ENCODE measurements at places on chromosomes 1 and 21.

DNA sequence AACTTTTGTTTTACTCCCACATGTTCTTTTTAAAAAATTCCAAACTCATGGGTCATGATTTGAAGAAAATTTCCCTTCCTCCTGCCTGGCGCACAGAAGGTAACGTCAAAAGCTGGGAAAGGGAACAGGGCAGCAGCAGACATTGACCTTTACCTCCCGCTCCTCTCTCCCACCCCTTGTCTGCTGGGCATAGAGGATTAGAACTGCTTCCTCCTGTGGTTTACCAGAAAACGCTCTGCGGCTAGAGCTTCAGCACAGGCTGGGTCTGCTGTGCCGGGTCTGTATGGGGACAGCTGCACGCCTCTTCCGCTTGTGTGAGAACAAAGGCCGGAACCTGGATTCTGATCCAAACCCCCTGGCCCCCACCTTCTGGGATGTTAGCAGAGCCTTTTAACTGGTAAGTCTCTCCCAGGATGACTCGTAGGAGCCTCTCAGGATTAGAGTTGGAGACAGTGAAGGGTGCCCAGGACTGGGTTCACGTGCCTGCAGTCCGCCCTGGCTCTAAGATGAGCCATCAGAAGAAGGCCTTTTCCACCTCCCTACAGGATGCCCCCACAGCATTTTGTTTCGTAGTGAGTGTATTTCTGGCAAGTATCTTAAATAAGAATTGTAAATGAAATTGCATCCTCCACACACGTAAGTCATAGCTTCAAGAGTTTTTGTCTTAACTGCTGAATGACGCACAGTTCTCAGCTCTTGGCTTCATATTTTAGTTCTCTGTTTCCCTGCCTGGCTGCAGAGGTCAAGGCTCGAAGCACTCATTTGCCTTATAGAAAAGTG lies 5.2 kb downstream of the H6PD start:
- peak; percentile 39 for DNase-seq

DNA sequence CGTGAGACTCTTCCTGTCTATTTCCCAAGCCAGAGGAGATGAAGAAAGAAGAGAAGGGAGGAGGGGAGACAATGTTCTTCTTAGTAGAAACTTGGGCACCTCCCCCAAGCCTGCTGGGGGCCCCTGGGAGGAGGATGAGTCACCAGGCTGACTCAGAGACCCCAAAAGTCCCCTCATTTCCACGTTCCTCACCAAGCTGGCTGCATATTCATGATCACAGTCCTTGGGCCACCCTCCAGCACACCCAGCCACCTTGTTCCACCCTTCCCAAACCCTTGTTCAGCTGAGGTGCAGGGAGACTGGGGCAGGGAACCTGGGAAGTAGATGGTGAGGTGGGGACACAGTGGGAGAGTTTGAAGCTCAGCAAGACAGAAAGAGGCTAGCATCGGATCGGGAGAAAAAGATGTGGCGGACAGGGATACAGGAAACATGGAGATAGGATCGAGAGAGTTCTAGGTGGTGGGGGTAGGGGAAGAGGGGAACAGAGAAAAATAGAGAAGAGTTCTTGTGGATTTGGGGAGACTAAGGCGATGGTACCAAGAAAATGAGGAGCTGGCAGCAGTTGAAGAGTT lies 712 bp downstream of the RAB13 start:
- DNase-seq, result peak; percentile 24

DNA sequence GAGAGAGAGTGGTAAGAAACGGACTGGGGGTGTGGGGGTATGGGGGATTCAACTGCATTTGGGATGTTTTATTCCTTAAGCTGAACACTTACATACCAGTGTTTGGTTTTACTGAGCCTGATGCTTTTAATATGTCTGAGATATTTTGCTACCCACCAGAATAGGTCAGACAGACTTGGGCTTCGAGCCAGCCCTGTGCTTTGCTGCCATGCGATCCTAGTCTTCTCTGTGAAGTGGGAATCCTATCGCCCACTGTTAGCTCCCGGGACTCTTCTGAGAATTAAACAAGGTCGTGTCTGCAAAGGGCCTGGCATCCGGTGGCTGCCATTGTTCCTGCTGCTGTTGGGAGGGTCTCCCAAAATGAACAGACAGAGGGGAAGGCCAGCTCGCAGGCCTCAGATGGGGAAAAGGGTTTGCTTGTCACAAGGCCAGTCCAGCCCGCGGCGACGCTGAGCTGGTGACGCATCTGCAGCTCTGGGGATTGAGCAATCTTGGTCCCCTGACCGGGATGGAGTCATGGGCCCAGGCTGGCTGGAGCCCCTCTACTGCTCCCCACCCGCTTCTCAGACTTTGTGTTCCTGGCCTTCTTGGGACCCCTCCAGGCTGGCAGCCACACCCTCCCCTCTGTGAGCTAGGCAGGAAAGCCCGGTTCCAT lies 26.9 kb upstream of the ECE1 start:
- DNase-seq, result no peak

- DNase-seq, result no peak
Observed at GRCh38 chr1:57623791-57624538, 200.1 kb upstream of the DAB1 start.

- DNase-seq, result no peak
Observed at GRCh38 chr1:211541720-211542477, 37.1 kb downstream of the SLC30A1 start.

GRCh38 chr21:23968722-23969647 lies 1638.3 kb downstream of the MRPL39 start:
- DNase-seq, result peak; percentile 41

DNA sequence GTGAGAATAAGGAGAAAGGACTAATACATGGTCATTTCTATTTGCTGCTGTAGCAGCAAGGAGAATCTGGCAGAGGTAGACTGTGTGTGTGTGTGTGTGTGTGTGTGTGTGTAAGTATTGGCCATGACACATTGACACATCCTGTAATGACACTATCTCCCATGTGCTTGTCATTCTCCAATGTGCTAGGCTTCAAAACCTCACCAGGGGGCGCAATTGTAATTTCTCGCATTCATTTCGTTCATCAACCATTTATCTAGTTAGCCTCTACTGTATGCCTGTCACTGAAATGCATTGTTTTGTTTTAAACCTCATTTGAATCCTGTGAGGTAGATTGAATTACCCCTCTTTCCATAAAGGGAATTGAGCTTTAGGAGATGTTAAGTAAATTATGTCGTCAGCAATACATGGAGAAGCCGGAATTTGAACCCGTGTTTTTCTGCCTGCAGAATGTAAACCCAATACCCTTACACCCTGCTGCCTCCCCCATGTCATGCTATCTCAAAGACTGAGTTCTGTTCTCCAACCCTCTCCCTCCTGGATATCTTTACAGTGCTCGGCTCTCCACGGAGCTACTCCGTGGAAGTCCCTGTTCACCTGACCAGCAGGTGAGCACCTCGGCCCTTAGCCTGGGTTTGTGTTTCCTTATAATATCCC lies 100.8 kb downstream of the UCK2 start:
- peak; percentile 55 for DNase-seq

DNA sequence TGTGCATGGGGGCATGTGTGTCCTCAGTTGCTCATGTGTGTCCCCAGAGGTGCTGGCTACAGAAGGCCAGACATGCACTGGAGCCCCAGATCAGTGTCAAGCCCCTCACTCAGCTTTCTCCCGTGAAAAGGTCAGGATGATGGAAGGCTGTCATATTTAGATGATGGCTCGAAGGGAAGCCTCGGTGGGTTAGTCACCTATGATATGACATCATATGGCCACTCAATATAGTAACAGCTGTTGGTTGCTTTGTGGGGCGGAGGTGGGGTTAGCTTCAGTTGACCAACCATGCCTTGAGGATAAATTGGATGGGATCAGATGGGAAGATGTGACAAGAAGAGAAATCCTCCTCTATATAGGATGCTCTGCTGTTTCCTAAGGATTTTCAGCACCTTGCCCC lies 43.5 kb upstream of the ATF3 start:
- no peak for DNase-seq

- no peak for DNase-seq
Observed at GRCh38 chr1:33092438-33092837, 11.5 kb downstream of the AZIN2 start.

DNA sequence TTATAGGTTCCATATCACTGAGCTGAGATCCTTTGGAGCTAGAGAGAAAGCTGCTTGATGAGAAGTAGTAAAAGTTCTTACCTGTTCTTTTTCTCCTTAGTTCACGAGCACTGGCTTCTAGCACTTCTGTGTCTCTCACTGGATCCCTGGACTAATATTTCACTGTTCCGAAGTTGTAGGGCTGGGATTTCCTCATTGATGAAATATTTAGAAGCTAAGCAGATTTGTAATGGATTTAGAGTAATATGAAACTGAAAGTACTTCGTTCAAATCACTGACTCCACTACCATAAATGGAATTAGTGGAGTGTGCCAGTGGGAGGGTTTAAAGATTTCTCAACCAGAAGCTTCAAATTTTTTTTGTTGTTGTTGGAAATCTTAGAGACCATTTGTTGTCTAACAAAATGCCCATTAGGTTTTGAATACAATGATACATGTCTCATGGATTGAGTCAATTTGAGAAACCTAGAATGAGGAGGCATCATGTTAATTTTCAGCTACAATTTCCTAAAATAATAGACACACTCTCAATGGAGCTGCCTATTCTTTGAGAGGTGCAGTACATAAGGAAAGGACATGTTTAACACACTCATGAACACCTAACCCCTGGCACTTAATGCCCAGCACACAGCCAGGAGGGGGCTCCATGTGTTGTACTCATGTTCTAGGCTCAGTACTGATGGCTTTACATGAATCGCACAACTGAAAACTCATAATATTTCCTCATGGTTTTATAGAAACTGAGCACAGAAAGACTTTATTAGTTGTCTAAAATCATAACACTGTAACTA lies at the start of gene GBP1:
Gene GBP1, minus strand, starts transcription at position 130 of the 790 bp plus-strand sequence. CDS start 1,974 bp downstream, outside the sequence.
- DNase-seq, result peak; percentile 10

DNA sequence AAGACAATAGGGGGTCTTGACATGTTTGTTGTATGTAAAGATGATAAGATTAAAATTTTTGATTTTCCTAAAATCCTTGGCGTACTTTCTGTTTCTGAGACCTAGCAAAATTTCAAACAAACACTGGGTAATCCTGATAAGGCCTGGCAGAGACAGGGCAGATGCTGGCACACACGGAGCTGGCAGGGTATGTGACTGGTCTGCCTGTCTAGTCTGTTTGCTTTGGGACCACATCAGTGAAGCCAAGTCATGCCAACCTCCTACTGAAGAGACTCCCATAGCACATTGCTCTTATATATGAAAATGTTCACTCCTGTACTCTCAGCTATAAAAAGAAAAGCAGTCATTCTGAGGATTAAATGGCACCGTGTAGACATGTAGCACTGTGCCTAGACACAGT lies 14.1 kb downstream of the TOR3A start:
- no peak for DNase-seq
